ENCODE measurements at places on chromosomes 5 and 9.

- DNase-seq: no peak
Measured at GRCh38 chr9:26066237-26066636, 388.0 kb upstream of the TUSC1 start.

- DNase-seq: no peak
Measured at GRCh38 chr5:56666901-56667300, 148.4 kb upstream of the MAP3K1 start.

- peak; percentile 33 for DNase-seq
Measured at GRCh38 chr5:43215073-43215631, 23.1 kb downstream of the NIM1K start.

GRCh38 chr5:132064140-132064539 is 3.7 kb downstream of the IL3 start:
- no peak for DNase-seq

DNA sequence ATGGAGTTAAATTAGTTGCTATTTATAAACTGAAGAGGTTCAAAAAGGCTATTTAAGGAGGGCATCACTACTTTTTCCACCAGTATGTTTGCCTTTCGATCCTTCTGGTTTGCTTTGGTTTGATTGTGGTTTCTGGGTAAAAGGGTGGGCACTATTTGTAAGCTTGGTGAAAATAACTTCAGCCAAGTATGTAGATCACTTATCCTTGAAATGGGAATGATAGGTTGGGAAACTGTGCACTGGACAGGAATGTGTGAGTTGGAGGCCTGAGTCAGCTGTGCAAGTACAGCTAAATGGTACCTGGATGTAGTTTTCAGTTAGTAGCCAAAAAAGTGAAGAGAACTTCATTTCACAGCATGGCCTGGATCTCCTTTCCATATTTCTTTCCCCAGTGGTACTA is 466.2 kb downstream of the ENC1 start:
- DNase-seq: peak; percentile 53

- DNase-seq: no peak
Measured at GRCh38 chr5:174272671-174273070, 227.2 kb downstream of the NSG2 start.

DNA sequence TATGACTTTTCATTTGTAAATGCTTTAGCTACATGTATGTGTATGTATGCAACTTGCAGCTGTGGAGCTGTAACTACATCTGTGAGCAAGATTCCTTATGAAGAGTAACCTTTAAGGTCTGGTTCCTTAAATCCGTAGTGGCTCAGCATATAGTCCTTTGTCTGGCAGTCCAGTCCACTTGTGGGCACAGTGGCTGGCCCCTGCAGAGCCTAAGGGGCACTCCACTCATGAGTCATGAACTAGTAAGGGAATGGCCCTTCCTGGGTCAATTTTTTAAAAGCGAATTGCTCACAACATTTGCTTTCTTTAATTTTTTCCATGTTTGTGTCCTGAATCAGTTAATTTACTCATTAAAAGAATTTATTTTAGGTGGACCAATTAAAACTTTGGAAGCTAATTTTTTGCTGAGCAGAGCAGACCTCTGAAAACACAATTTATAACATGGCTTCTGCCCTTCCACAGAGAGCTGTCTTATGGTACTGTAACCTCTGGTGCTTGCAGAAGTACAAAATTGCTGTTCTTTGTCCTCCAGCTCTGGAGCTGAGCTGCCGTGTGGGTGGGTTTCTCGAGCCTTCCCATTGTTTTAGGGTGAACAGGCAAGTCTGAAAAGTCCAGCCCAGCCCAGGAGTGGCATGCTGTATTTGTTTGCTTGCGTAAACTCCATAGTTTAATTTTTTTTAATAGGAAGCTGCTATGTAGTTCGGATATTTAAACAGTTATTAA is 110.1 kb downstream of the MVB12B start:
- DNase-seq: no peak

Data from fibroblast of skin of right biceps (primary cell).